Left hindlimb (tissue), 1 donor: ENCODE measurements at places on chromosomes 6 and 20.

DNA sequence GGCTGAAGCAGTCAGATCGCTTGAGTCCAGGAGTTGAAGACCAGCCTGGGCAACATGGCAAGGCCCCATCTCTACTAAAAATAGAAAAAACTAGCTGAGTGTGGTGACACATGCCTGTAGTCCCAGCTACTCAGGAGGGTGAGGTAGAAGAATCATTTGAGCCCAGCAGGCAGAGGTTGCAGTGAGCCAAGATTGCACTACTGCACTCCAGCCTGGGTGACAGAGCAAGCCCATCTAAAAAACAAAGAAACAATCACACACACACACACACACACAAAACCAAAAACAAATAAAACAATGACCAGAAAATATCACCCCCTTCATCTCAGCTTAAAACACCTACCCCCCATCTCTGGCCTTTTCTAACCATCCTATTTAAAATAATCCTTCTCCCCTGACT, 68.0 kb downstream of the BTBD9 start:
- DNase-seq = no peak

- DNase-seq = no peak
These were observed 182.7 kb upstream of the ARG1 start for GRCh38 chr6:131390322-131390721.

DNA sequence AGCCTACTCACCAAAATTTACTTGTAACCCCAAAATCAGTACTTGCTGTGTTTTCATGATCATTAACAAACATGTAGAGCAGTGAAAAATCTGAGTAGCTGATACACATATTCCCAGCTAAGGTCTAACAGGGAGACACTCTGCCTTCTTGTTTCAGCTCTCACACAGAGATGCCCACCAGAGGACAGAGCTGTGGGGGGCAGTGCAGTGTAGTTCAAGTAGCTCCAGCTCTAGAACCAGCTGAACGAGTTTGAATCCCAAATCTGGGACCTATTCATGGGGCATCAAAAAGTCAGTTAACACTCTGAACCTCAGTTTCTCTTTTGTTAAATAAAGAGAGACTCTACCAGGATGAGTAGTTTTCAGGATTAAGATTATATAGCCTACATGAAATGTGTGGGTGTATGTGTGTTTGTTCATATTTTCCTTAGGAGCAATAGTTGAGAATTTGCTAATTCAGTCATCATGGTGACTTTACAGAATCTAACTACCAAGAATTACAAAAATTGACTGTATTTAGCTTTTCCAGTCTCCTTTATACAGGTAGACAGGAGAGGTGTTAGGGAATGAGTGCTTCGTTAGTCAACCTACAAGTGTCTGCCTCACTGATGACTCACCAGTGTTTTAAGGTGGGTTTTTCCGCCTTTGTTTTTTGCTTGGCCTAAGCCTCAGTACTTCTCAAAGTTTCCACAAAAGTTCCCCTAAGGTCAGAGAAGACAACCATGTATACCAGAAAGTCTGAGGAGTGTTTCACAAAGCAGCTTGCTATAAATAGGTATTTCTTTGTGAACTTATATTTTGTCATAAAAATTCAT, 164.0 kb upstream of the RUNX2 start:
- no peak for DNase-seq

DNA sequence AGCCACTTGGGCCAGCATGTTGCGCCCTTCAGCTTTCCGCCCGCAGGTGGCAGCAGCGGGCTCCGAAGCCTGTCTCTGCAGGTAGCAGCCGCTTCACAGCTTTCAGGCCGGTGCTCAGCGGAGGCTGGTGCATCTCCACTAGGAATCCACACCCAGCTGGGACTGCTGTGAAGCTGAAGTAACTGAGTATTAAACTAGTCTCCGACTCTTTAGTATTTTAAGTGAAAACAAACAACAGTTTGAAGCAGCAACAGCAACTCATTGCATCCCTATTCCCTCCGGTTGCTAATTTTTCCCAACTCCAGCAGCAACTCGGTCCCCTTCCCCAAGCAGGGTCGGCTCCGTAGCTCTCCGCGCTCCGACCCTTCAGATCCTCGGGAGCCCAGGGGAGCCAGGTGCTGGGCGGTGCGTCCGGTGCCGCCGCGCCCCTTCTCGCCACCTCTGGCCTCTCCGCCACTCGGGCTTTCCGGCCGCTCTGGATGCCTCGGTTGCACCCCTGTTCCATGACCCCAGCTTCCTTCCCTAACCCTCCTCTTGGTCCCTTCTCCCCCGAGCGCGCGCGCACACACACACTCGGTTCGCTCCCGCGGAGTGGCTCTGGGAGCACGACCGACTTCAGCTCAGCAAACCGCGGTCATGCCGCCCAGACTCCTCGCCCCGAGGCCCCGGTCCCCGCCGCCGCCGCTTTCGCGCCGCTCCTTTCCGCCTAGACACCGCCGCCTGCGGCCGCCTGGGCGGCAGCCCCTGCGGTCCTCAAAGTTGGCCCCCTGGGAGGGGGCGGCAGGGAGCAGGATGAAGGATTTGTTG, 765 bp upstream of the NKAIN2 start:
- DNase-seq = peak; percentile 87

DNA sequence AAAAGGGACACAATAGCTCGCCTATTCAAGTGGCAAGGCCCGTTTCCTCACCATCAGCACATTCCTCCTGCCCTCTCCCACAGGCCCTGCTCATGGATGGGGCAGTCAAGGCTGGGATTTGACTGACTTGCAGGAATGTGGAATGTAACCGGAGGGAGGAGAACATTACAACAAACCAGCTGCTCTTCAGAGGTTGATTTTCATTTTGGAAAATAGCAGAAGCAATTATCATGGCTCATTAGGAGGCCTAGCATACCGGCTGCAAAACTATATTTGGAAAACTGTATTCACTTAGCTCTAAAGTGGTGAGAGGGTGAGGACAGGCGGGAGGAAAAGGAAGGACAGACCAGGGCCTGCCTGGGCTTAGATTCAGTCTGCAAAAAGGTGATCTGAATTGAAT, 283.7 kb downstream of the CD83 start:
- no peak for DNase-seq

- DNase-seq = no peak
These were observed 49.3 kb upstream of the IER3 start for GRCh38 chr6:30793521-30794194.

DNA sequence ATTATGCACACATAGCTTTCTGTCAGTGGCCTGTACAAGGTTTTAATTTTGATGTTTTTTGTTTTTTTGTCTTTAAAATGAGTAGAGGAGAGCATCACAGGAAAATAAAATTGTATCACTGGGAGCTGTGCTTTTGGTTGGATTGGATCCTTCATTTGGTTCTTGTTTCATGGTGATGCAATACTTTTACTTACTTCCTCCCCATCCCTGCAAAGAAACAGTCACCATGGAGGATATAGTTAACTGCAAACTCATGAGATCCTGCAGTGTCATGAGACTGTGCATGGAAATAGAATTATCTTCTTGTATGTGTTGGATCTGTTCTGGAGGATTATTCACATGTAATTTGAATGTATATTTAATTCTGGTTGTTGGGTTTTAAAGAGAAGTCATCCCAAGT, 122.3 kb downstream of the JARID2 start:
- no peak for DNase-seq

DNA sequence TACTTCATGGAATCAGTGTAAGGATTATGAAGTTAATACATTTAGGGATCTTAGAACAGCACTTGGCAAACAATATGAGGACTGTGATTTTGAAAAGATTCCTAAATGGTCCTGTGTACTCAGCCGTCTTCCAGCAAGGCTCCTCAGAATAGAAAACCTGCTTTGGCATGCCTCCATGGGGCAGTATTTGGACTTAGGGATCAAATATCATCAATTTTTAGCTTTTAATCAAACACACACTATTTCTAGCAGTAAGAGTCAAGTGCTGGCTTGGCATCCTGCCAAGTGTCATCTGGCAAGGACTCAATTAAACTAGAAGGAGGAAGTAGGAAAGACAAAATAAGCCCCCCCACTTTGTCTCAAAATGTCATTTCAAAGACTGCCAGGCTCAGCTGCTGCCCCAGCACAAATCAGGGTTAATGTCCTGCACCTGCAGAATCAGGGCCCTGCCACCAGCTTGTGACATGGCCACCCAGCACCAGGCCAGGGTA, 40.8 kb downstream of the IYD start:
- DNase-seq = no peak

DNA sequence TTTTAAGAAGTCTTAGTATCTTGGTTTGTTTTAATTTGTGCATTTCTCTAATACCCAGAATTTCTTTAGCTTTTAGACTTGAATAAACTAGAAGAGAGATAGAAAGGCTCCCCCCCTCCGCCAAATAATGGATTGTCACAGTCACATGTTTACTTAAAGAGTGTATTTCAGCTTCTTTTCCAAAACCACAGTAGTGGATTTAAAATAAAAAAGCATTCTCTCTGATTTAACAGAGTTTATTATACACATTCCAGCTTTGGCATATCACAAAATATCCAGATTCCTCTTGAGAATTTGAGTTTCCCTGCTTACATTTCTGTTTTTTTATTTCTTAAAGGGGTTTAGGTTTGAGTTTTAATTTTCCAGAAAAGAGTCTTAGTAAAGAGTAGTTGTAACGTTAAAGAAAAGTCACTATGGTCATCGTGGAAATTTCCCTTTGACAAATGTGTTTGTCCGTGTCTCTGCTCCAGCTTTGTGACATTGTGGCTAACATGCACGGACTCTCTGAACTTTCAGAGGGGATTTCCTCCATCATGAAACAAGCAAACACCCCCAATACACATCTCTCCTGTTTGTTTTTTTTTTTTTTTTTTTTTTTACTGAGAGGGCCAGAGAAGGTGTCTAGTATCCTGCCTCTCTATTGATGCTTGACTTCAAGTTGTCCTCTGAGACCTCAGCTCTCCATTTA, 113.5 kb upstream of the SUPT3H start:
- DNase-seq = no peak

DNA sequence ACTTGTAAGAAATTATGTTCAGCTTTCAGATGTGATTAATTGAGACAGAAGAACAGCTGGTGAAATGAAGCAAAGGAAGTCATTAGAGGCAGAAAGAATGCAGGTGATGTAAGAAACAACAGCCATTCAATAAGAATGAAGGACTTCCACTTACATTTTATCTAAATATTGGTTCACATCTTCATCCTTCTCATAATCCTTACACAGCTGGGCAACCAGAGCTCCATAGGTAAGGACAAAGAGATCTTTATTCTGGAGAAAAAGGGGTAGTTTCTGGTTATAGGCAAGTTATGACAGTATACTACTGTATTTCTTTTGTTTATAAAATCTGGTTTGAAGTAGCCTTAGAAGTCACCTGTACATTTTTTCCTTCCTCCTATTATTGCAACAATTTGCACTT, 2.3 kb downstream of the TRAPPC3L start:
- no peak for DNase-seq

DNA sequence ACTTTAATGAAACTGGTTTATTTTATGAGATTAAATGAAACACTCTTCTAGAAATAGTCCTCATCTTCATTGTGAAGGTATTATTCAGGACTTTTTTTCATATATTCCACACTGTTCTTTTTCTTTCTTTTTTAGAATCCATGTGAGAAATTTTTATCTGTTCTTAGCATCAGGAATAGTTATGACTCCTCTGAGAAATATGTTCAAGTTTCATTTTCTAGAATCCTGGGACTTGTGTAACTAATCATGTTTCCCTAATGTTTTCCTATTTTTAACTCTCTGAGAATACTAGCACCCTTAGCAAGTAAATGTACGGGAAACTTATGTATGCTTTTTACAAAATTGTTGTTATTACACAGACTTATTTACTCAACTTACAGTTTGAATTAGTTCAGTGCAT, 407.8 kb downstream of the CBLN4 start:
- DNase-seq = no peak

DNA sequence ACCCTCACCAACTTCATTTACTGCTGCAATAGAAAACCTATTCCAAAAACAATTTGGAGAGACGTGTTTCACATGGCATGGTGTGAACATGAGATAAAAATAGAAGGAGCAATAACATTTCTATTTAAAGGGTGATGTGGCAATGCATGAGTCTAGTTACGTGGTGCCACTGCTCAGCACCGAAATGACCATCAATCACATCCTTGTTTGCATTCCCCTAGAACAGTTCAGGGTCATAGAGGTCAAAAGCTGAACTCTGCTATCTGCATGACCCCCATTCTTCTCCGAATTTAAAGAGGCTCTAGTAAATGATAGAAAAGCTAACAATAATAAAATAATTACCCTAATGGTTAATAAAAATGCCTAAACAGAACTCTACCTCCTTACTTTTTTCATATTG, 29.5 kb downstream of the ROS1 start:
- DNase-seq = no peak

- DNase-seq = no peak
These were observed 161.8 kb downstream of the LRFN2 start for GRCh38 chr6:40425192-40425919.

DNA sequence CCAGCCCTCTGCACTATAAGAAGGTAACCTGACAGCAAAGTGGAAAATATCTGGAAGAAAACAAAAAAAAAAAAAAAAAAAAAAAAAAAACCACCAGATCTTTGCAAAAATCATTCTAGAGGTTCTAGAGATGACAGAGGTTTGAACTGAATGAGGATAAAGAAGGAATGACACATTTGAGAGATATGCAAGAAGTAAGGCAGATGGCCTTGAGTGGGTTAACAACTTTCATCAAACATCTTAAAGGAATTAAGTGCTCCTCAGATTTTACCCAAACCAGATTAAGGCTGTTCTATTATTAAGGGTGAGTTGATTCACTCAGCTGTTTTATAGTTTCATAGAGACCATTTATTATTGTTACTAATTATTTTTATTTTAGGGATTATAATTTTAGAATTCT, 62.0 kb downstream of the RSPO3 start:
- no peak for DNase-seq

DNA sequence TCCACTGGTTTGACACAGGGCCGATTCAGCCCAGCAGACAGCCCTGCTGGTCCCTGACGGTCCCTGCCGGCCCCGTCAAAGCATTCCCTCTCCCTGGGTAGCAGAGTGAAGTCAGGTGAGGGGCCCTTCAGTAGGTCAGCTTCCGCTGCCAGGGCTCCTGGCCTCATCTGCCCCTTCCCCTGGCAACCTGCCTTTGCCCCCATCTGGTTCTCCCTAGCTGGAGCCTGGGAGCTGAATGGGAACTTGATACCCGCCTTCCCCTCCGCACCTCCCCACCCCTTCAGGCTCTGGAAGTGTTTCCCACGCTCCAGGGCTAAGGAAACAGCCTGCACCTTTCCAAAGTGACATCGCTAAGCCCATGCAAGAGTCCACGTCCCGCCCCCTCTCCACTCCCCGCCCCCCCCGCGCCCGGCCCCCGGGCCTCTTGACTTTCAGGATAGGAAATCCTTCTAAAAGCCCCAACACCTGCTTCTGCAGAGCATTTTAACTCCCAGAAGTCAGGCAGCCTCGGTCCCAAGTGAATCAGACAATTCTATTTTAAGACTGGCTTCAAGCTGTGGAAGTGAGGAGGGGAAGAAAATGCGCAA, 53.3 kb downstream of the ISM1 start:
- DNase-seq = peak; percentile 67

- DNase-seq = no peak
These were observed 88.4 kb upstream of the PLEKHG1 start for GRCh38 chr6:150511313-150511712.
